ENCODE measurements at places on chromosomes 13 and 19.

- no peak for DNase-seq
Observed at GRCh38 chr19:11300811-11301120, 4.8 kb downstream of the TSPAN16 start.

DNA sequence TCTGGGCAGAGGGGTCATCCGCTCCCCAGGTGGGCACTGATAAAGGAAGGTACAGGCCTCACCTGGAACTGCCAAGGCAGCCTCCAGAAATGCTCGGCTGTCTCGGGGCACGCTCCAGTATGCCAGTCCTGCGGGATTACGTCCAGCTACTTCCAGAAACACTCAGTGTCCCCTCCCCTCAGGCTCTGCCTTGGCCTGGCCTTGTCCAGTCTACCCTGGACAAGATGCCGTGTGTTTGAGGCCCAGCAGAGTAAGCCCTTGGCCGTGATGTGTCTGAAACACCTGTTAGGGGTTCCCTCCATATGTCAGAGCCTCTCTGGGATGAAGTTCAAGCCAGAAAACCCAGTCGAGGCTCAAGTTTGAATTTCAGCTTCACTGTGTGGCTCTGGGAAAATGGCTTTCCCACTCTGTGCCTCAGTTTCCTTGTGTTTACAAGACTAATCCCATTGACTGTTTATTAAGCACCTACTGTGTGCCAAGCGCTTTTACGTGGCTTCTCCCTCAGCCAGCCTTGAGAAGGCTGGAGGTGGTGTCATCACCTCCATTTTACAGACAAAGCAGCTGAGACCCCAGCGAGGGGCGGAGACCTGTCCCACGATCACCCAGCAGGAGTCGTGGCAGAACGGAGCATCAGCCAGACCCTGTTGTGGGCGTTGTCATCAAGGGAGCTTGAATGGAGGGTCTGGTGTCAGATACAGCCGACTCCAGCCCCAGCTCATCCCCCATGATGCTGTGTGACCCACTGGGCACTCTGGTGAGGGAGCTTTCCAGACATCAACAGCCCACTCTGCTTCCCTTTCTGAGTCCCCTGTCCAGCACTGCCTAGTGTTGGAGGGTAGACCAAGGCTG lies 2.0 kb upstream of the PIK3R2 start:
- no peak for DNase-seq

- no peak for DNase-seq
Observed at GRCh38 chr13:20798027-20798426, 24.3 kb upstream of the EEF1AKMT1 start.

DNA sequence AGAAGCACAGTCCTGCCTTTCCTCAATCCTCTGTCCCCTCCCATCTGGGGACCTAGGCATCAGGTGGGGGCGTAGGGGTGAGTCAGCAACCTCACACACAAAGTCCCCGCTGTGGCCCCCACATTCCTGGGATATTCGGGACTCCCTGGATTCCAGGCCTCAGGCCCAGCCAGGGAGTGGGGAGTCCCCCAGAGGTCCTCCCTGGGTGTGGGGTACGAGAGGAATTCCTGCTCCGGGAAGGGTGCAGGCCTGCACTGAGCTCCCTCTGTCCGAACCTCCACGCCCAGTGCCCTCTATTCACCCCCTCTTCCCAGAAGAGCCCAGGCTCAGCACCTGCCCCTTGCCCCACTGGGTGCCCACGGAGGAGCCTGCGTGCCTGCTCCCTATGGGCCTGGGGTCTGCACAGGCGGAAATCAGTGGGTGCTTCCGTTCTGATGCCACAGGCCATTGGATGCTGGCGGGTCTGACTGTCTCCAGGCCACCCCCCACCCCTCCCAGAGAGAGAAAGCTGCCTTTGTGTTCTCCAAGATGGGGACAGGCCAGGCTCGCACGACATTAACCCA lies 3.4 kb downstream of the CADM4 start:
- peak; percentile 58 for DNase-seq

- peak; percentile 56 for DNase-seq
Observed at GRCh38 chr13:99367106-99367616, 60.0 kb upstream of the GPR183 start.

- DNase-seq = peak; percentile 72
Observed at GRCh38 chr19:34254698-34255432, 511 bp downstream of the GARRE1 start.

DNA sequence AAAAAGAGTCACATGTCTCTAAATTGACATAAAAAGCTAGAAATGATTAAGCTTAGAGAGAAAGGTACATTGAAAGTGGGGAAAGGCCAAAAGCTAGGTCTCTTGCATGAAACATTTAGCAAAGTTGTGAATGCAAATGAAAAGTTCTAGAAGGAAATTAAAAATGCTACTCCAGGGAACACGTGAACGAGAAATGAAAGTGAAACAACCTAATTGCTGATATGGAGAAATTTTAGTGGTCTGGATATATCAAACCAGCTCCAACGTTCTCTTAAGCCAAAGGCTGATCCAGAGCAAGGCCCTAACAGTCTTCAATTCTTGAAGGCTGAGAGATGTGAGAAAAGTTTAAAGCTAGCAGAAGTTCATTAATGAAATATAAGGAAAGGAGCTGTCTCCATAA lies 419.8 kb downstream of the SLITRK6 start:
- DNase-seq = no peak

DNA sequence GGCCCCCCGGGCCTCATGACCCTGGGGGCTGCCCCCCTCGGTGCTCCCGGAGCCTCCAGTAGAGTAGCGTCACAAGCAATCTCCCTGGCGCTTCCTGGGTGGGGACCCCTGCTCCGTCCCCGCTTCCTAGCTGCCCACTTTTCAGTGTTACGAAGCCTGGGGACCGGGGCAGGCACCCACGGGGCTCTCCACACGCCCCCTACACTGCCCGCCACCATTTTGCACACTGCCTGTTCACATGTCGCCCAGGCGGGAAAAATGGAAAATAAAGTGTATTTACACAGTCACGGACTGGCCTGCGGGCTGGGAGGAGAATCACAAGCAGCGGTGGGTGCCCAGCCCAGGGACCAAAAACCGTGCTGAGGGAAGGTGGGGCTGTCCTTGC lies 9.5 kb downstream of the PRR36 start:
- DNase-seq = no peak

DNA sequence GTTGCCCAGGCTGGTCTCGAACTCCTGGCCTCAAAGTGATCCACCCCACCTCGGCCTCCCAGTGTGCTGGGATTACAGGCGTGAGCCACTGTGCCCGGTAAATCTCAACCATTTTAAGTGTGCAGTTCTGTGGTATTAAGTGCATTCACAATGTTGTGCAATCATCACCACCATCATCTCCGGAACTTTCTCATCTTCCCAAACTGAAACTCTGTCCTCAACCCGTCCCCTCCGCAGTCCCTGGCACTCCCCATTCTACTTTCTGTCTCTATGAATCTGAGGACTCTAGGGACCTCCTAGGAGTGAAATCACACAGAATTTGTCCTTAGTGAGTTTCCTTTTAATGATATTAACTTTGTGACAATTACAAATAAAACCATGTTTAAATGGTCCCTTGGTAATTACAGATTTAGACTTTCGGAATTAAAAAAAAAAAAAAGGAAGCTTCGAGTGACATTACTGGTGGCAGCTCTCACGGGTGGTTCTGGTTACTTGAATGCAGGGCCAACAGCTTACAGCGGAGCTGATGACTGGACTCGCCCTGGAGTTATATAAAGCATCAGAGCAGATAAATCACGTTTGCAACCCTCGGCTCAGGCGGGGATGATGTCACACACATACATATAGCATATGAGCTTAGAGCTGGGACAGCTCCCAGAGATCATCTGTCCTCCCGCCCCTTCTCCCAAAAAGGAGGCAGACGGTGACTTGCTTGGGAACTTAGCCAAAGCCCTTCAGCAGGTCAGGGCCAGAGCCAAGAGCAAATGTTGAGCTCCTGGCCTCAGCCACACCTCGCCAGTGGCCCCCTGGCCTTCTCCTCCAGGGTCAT lies 89.8 kb downstream of the ZNF557 start:
- no peak for DNase-seq

- no peak for DNase-seq
Observed at GRCh38 chr13:51047434-51048165, 63.5 kb downstream of the C13orf42 start.

GRCh38 chr13:50840284-50840683 lies 3.2 kb downstream of the DLEU7 start:
- DNase-seq = no peak

- DNase-seq = no peak
Observed at GRCh38 chr19:29259867-29260281, 46.9 kb upstream of the UQCRFS1 start.

DNA sequence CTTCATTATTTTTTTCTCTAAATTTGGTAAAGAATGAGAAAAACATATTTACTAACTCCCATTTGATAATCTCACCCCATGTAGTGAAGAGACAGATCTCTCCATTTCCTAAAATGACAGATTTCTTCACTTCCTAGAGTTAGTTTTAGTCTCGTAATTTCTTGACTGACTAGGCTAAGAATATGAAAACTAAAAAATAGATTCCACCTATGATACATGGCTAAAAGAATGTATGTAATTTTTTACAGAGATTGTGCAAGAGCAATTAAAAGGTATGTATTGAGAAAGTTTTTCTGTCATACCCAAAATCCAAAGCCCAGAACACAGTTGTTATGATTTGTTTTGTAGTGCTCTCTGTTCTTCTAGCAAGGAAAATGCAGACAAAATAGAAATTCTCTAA lies 9.5 kb downstream of the NALCN start:
- no peak for DNase-seq

DNA sequence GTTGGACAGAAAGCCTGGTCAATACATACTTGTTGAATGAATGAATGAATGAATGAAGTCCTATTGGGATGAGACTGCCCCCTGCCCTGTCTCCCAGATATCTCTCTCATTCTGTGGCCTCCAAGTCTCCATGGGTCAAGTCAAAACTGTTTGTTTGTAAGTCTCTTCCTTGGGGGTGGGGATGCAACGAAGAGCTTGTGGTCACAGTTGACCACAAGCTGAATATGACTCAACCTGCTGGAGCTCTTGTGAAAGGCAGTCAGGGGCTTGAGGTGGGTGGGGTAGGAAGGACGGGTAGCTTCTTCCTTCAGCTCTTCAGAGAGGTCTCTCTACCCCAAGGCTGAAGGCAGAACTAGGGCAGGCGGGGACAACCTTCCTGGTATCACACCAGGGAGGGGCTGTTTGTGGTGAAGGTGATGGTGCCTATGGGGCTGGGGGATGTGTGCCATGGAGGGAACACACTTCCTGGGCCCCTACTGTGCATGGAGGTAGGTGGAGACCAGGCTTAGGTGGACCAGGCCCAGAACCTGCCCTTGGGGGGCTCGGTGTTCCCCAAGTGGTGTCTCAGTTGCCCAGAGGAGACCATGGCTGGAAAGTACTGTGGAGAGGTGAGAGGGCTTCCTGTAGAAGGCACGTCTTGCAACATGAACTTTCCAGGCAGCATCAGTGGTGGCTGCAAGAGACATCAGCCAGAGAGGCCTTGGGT lies 8.0 kb downstream of the MYO1F start:
- DNase-seq = peak; percentile 83

DNA sequence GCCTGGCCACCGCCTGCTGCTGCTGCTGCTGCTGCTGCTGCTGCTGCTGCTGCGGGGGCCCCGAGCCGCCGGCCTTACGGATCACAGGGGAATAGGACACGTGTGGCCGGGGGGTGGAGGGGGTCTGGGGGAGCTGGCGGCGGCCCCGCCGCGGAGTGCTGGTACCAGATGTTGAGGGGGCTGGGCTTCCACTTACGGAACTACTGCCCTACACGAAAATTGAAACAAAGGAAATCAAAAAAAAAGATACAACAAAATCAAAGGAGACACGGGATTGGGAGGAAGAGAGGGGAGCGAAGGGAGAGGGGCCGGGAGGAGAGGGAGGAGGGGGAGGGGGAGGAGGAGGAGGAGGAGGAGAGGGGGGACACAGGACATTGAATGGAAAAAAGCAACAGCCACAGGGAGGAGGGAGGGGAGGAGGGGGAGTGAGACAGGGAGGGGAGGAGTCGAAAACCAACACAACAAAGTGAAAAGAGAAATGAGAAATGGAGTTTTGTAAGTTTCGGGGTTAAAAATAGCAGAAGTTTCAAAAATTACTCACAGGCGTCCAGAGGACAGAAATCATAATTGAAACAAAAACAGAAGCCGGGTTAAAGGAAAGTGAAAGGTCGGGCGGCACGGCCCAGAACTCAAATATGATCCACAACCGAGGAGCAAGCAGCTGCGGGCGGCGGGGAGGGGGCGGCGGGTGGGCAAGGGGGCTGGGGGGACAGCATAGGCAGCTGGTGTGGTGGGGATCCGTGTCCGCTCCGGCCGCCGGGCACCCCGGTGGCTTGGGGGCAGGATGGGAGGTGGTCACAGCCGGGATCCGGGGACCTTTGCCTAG lies 57.8 kb downstream of the IER2 start:
- no peak for DNase-seq

DNA sequence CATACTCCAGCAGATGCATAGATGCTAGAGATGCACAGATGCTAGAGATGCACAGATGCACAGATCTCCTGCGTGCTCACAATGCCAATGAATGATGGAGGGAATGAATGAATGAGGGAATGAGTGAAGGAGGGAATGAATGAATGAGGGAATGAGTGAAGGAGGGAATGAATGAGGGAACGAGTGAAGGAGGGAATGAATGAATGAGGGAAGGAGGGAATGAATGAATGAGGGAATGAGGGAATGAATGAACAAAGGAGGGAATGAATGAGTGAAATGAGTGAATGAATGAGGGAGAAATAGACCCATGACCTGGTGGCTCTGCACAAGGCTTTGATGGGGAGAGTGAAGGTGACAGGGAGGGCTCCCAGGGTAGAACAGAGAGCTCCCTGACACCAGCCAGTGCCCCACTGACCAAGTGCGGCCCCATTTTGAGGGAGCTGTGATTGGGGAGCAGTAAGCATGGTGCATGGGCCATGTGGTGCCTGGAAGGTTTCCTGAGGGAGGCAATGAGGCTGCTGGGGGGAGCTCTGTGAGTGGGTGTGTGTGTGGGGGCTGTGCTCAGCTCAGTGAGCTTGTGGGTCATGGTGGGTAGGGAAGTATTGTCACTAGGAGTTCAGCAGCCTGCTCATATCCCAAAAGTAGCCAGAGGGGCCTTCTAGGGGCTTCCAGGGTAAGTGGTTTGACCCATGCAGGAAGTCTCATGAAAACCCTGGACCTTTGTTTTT lies 12.7 kb downstream of the SLC27A1 start:
- no peak for DNase-seq

- DNase-seq = peak; percentile 47
Observed at GRCh38 chr13:113179374-113180230, 21.2 kb downstream of the PROZ start.

DNA sequence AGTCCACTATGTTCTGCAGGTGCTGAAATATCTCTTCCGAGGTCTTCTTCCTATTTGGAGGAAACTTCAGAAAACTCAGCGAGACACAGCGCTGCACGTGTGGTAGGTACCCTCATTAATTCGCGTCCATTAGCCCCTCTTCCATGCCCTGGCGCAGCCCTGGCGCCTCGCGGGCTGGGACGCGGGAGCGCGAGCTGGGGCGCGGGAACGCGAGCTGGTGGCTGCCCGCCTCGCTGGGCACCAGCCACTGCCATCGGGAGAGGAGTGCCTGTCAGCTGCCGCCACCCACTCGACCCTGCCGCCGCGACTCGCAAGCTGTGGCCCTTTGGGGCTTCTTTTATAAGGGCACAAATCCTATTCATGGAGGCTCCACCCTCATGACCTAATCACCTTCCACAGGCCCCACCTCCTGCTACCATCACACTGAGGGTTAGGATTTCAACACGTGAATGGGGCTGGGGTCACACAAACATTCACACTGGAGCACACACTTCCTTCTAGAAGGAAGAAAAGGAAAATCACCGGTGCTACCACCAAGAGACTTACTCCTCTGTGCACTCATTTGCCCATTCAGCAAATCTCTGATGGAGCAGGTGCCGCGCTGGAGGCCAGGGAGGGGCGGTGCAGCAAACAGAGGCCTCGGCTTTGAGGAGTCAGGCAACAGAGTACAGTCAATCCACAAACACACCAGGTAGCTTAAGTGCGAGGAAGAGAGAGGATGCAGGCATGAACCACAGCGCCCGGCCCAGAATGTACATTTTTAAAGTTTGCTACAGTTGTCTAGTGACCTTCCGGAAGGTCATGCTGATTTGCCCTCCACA lies 43.0 kb upstream of the LATS2 start:
- DNase-seq = no peak

Measured in islet precursor cell (in vitro differentiated cells).